ENCODE measurements at places on chromosomes 2 and 18.

- no peak for DNase-seq
These were observed 48.8 kb downstream of the FAM178B start for GRCh38 chr2:96937586-96937985.

DNA sequence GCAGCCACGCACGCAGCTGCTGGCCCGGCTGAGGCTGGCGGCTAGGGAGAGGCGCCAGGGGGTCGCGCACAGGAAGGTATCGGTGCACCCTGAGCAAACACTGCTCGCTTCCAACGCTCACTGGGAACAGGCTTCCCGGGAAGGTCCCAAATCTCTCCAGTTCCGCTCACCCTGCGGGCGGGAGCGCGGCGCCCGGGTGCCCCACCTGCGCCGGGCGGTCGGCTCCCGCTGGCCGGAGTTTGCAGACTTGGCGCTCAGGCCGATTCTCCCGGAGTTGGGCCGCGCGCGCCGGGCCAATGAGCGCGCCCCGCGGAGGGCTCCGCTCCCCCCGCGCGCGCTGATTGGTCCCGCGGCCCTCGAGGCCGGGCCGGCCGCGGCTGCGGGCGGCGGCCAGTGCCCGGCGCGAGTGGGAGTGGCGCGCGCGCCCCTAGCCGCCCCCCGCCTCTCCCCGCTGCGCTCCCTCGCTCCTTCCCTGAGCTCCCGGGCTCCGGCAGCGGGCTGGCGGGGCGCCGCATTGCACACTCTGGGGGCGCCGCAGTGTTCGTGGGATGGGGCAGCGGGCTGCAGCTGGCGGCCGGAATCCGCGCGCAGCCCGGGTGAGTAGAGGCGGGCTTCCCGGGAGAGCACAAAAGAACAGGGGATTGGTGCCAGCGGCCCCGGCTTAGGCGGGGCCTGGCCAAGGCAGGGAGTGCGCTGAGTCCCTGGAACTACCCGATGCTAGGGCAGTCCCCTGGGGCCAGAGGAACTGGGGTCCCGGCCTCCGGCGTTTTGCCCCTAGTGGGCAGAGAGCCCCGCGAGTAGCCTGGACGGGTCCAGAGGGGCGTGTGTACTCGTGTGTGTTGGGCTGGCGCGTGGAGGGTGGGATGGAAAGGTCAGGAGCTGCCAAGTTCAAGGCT lies at the start of gene LYPD6:
Gene LYPD6 (plus strand): TSS at position 461 of the 896 bp plus-strand sequence. CDS start 107,122 bp downstream, outside the sequence.
- DNase-seq, result peak; percentile 13

DNA sequence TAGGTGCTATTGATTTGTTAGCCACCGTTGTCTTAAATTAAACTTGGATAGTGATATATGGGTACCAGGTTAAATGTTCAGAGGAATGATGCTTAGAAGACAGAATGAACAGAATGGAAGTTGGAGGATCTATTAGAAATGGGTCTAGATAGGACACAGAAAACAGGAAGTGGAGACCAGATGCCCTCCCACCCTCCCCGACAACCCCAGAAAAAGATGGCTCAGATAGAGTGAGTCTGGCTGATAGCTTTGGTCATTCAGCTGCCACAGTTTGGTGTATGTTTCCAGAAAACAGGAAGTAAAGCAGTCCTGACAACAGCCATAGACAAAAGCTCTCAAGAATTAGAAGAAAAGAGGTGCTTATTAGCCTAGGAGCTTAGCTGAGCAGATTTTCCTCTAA lies 71.5 kb upstream of the DSG1 start:
- no peak for DNase-seq

- no peak for DNase-seq
These were observed 85.3 kb downstream of the SOCS6 start for GRCh38 chr18:70374154-70374553.

- DNase-seq, result peak; percentile 14
These were observed 170.6 kb downstream of the SLC8A1 start for GRCh38 chr2:40281021-40281940.

DNA sequence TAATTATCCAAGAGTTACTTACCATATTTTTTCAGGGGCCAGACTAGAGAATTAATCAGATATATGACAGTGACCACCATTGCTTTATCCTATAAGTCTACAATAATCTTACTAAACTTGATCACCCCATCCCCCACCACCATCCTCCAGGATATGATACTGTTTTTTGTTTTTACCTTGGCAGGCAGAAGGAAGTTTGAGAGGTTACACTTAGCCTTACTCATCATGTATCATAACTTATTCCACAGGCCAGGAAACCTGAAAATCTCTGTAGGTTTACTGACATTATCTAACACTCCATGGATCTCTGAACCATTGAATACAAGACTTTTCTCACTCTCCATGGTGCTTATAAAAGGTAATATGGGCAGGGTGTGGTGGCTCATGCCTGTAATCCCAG lies 602.7 kb downstream of the KCNJ3 start:
- no peak for DNase-seq
